ENCODE measurements at places on chromosomes 3 and 15.

DNA sequence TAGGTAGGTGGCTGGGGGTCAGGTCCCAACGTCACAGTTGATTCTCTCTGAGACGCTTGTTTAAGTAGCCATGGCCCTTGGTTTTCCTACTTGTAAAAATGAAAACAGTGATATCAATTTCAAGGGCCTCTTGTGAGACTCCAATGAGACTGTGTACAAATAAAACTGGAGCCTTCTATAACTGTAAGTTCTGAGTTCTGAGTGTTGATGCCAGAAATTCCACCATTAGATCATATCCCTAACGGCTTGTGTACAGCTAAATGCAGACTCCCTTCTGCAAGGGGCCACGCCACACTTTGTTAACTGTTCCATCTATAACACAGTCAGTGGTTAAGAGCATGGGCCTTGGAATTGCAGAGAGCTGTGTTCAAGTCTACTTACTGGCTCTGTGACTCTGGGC, 267.3 kb downstream of the TLE3 start:
- DNase-seq: no peak

DNA sequence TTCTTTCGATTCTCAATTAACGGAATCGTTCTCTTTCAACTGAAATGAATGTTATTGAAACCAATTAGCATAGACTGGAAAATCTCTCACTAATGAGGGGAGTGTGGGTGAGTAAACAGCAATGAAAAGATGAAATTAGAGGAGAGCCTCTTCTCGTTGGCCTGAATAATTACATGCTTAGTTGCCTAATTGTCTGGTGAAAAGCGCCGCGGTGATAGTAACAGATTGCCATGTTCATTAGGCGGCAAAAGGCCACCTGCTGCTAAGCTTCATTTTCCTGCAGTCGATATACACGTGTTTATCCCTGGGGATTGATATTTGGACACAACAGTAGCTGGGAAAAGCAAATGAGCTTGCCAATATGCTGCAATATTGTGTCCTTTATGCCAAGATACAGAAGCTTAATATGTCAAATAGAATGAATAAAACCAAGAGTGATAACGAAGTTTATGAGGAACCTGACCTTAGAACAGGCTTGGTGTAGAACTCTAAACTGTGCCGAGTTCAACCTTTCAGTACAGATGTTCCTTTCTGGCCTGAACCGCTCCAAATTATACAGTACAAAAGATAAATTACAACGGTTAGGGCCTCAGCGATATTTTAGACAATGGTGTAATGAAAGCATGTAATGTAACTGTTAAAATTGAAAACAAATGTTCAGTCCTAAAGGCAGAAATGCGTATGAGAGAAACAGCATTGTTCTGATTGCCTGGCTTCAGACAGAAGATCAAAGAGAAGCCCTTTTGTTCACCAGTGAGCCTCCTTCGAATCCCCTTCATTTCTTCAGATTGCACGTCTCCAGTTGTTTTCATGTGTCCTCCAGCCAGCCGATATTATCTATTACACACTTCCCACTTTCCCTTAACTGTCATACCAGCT, 185.2 kb downstream of the SHOX2 start:
- no peak for DNase-seq

DNA sequence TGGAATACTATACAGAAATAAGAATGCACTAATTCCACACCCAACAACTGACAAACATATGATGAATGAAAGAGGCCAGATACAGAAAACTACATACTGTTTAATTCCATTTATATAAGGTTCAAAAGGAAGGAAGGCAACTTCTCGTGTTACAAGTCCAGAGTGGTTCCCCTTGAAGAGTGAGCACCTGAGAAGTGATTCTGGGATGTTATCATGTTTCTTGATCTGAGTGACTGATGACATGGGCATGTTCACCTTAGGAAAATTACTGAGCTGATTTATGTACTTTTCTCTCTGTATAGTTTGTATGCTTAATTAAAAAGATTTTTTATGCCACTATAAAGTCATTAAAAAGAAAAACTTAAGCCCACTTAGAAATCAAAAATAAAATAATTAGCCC, 13.6 kb downstream of the CCDC12 start:
- no peak for DNase-seq

- no peak for DNase-seq
These were observed 63.6 kb upstream of the ARL8B start for GRCh38 chr3:5058471-5058951.

DNA sequence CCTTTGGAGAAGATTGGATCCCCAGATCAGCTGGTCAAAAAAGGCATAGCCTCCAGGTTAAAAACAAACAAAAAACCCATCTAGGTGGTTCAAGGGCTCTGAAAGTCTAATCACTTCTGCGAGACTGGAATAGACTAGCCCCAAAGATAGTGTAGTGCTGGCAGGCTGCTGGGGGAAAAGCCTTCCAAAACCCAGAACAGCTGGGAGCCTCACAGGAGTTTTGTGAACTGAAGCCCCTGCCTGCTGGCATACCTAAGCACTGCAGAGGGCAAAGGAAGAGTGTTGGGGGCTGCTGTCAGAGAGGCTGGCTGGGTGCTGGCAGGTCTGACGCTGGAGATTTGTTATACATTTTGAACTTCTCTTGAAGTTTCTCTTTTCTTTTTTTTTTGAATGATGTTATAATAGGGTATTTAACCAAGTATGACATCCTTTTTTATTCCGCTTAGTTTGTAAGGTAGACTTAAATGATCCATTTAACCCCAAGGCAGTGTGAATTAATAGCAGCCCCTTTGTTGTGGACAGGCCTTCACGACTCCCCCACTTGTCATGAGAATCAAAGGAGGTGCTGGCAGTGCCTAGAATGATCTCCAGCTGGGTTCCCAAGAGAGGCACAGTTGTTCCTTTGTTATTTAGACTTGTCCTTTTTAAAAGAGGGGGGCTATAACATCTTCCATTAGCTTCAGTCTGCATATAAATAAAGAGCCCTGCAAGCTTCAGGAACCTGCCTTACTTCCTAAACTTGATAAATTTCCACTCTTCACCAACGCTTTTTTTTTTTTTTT, 53.9 kb downstream of the CRTC3 start:
- no peak for DNase-seq

- DNase-seq: no peak
These were observed 61.4 kb upstream of the IMPG2 start for GRCh38 chr3:101381809-101382208.

- DNase-seq: no peak
These were observed 54.6 kb downstream of the STAC start for GRCh38 chr3:36434687-36435426.

GRCh38 chr15:78840661-78841375, 29.6 kb upstream of the ADAMTS7 start:
- DNase-seq: no peak

DNA sequence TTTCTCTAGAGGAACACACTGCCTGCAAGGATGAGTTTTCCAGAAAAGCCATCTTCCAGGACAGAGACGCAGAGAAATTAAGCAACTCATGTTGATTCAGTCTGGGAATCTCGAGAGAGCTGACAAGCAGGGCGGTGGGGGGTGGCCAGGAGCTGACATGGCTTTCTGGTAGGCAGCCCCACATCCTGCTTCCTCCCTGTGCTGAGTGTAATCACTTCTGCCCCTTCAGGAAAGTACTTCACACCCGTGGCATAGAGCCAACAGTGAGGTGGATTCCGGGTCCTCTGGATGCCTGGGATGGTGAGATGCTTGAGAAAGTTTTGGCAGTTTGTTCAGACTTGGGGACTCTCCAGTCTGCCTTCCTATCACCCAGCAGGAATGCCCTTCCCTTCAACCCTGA, 221.1 kb downstream of the SLCO3A1 start:
- no peak for DNase-seq

- DNase-seq: no peak
These were observed 294.6 kb downstream of the EPHA3 start for GRCh38 chr3:89402051-89402450.

DNA sequence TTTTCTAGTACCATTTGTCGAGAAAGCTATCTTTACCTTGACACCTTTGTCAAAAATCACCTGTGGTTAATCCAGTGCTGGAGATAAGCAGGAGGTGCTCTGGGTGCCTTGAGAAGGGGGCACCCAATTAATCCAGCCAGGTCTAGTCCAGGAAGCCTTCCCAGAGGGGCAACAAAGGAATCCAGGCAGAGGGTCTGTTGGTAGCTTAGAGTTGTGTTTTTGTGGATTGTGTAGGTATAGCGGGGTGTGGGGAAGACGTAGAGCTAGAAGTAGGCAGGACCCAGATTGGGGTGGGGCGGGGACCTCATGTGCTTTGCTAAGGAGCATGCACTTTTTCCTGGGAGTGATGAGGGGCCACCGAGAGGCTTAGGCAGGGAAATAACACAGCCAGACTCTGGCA, 6.0 kb upstream of the PIGZ start:
- DNase-seq: no peak

GRCh38 chr15:57665939-57666338, 40.6 kb upstream of the POLR2M start:
- no peak for DNase-seq

- DNase-seq: no peak
These were observed 3.1 kb upstream of the HLTF start for GRCh38 chr3:149089395-149089794.

DNA sequence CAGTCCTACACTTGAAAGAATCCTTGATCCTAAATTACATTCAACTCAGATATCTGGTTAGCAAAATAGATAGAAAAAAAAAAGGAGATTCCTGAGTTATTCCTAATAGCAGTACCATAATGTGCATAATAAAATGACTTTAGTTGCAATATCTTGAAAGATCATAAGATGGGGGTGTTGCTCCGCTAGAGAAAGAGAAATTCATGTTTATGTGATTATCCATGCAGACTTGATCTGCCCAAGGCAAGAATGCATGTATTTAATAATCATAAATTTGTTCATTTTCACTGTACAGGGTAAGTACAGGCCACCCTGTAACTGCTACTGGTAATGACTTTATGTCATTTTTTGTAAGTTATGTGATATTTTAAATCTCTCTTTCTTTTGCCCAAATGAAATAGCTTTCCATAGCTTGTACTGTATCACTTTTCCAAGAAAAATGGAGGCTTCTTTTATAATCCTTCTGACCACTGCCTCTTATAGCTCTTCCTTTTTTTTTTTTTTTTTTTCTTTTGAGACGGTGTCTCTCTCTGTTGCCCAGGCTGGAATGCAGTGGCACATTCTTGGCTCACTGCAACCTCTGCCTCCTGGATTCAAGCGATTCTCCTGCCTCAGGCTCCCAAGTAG, 84.6 kb downstream of the HCN4 start:
- no peak for DNase-seq

GRCh38 chr15:41435037-41435786, 18.3 kb downstream of the RTF1 start:
- DNase-seq: no peak

- DNase-seq: no peak
These were observed 1.5 kb downstream of the NICN1 start for GRCh38 chr3:49427586-49427985.

- no peak for DNase-seq
These were observed 49.9 kb downstream of the P3H2 start for GRCh38 chr3:190070622-190071347.

- DNase-seq: no peak
These were observed 305.3 kb downstream of the SATB1 start for GRCh38 chr3:18119866-18120265.

DNA sequence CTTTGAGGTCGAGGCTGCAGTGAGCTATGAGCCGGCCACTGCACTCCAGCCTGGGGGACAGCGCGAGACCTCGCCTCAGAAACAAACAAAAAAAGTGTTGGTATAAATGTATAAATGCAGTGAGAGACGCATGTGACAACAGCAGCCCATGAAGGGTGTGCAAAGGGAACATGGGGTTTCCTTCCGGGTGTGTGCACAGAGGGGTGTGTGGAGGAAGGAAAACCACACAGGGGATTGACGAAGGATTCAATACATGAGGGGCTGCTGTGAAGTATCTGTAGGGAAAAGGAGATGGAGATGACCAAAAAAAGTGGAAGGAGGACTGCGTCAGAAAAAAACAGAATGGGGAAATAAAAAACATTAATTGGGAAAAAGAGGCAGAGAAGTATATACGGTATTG, 1.1 kb downstream of the MTFMT start:
- DNase-seq: no peak

GRCh38 chr15:74950078-74950908, 6.3 kb downstream of the RPP25 start:
- peak; percentile 80 for DNase-seq

- DNase-seq: no peak
These were observed 37.8 kb downstream of the CFAP100 start for GRCh38 chr3:126432361-126433104.

DNA sequence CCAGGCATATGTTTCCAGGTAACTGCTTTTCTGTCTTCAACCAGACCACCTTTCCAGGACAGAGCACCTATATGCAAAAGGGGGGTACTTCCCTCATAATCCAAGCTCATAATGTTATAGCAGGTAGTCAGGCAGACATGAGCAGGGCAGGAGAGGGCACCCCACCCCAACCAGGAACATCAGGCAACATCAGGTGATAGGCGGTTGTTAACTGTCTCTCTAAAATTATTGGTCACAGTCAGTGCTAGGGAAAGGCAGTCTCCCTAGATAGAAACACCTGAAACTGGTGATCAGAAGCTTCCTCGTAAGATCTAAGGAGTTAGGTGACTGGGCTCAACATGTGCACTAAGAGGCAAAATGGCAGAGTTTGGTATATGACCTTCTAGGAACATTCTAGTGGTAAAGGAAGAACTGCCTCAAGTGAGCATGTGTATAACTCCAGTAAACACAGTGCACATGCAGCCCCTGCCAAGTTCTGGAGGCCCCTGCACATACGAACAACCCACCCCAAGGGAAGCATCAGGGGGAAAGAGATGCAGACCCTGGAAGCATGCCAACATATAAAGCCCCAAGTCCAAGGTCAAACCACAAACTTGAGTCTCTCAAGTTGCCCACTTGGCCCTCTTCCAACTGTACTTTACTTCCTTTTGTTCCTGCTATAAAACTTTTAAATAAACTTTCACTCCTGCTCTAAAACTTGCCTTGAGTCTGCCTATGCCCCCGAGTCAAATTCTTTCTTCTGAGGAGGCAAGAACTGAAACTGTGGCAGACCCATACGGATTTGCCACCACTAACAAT, 270.9 kb downstream of the ULK4 start:
- no peak for DNase-seq

DNA sequence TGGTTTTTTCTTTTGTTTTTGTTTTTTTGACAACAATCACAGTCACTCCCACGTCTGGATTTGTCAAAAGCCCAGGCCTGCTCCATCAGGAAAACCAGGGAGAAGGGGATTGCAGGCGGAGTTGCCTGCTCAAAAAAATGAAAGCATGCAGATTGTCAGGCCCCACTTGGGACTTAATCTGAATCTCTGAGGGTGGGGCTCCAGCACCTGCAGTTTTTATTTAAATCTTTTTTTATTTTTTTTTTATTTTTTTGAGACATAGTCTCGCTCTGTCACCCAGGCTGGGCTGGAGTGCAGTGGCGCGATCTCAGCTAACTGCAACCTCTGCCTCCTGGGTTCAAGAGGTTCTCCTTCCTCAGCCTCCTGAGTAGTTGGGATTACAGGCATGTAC, 140.9 kb downstream of the FOXP1 start:
- DNase-seq: no peak

GRCh38 chr15:77138167-77138522, 67.2 kb upstream of the TSPAN3 start:
- DNase-seq: no peak

Data from stimulated activated CD8-positive, alpha-beta memory T cell treated with anti-CD3 and anti-CD28 coated beads, Interleukin-15, amount 100 ng/mL, for 1 hour (primary cell).